Activated naive CD8-positive, alpha-beta T cell treated with anti-CD3 and anti-CD28 coated beads, Interleukin-2, amount 50 U/mL, for 16 hours (primary cell): ENCODE measurements at places on chromosomes 12 and 14.

- DNase-seq, result no peak
These were observed 11.7 kb upstream of the KCNA5 start for GRCh38 chr12:5031958-5032357.

DNA sequence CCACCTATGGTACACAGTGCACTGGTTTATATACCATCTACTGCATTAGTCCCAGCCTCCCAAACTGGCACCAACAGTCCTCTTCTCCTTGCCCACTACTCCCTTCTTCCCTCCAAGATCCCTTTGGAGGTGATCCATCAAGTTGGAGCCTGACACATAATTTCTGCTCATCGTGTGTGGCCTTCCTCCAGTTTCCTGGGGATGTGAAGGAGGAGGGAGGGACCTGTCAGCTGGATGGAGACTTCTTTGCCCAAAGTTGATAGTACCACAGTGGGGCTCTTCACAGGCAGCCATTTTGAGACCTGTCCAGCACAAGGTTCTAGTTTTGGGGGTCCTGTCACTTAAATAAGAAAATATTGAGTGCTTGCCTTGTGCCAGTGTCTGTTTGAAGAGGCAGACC is 17.1 kb upstream of the CTDSP2 start:
- DNase-seq, result no peak

GRCh38 chr12:39620659-39621658 is 1.4 kb upstream of the ABCD2 start:
- peak; percentile 29 for DNase-seq

DNA sequence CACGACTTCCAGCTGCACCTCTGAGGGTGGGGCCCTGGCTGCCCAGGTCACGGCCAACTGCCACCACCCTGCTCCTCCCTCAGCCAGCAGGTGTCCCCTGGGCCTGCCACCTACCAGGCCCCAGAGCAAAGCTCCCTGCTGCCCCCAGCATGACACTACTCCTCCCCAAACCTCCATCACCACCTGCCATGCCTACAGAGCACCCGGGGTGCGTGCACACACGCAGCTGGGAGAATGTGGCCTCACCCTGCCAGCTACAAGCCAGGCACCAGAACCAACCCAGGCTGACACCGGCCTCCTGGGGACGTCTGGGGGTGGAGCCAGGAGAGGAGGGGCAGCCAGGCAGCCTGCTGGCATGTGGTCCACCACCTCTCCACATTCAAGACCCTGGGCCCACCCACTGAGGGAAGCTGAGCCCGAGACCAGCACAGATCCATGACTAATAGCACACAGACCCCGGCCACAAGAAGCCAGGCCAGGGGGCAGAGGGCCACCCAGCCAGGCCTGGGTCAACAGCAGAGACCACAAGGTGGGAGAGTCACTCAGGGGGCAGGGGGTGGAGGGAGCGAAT is 3.4 kb downstream of the JAG2 start:
- no peak for DNase-seq
